ENCODE measurements at places on chromosomes 12 and 14.
A peak's percentile ranks its signal among the peaks of the same experiment; 100 is the strongest.

DNA sequence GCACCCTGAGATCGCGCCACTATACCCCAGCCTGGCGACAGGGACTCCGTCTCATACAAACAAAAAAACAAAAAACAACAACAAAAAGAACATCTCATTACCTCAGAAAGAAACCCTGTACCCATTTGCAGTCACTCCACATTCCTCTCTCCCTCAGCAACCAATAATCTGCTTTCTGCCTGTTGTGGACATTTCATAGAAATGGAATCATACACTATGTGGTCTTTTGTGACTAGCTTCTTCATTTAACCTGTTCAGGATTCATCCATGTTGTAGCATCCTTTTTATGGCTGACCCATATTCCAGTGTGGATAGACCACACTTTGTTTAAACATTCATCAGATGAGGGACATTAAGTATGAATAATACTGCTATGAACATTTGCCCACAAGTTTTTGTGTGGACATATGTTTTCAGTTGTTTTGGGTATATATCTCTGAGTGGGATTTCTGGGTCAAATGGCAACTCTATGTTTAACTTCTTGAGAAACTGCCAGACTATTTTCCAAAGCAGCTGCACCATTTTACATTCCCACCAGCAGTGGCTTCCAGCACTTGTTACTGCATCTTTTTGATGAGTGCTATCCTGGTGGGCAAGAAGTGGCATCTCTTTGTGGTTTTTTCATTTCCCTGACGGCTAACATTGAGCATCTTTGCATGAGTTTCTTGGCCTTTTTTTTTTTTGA is 5.9 kb upstream of the RCOR1 start:
- no peak for DNase-seq

DNA sequence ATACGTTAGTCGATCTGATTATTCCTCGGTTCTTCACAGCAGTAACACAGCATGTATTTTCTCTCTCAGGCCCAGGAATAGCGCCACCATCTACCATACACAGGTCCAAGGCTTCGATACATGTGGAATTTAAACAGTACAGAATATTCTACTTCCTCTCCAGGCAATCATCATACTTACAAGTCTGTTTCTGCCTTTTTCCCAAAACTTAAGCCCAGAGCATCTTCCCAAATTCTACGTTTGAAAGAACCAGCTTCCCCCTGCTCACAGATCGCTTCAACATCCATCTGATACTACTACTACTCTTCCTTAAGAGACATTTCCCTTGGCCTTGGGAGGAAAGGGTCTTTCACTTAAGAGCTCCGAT is 626 bp downstream of the TXNDC16 start:
- no peak for DNase-seq

- peak; percentile 0 for DNase-seq
Observed at GRCh38 chr12:10235761-10236631, 23.3 kb downstream of the GABARAPL1 start.

- DNase-seq: no peak
Observed at GRCh38 chr12:86134561-86134960, 121.6 kb downstream of the MGAT4C start.

GRCh38 chr14:55158412-55158811 is 29.4 kb downstream of the LGALS3 start:
- no peak for DNase-seq

GRCh38 chr12:109440851-109441490 is 36.1 kb downstream of the KCTD10 start:
- peak; percentile 94 for DNase-seq

DNA sequence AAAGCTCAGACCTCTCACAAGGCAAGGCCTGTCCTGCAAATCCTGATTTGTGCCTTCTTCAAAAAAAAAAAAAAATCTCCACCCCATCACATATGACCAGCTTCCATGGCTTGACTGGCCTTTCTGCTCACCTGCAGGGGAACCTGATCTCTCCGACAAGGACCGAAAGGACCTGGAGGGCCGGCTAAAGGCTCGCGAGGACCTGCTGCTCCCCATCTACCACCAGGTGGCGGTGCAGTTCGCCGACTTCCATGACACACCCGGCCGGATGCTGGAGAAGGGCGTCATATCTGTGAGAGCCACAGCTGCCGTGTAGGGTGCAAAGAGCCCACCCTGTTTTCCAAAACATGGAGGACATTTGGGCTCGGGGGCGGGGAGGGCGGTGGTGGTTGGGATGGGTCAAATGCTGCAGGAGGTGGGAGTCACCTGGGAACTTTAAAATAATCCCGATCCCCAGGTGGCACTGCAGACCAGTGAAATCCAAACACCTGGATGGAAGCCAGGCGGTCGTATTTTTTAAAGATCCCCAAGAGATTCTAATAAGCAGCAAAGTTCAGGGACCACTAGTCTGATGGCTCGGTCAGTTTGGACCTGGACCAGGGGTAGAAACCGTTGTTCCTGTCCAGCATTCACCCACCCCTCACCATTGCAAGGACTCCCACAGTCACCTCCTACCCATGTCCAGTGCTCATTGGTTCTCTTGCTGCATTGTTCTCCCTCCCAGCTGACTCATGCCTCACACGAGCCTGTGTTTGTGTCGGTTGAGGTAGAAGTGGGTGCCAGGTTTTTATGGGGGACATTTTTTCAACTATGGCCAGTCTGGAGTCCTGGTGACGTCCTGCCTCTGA is 44.8 kb downstream of the FOXN4 start:
- DNase-seq: peak; percentile 78

All from COR-L47 (cell line).